DMS79 (cell line): ENCODE measurements at places on chromosomes 3 and 15.

- no peak for DNase-seq
Measured at GRCh38 chr3:80643421-80643820, 875.6 kb upstream of the ROBO1 start.

GRCh38 chr15:45395943-45396342, 17.6 kb upstream of the GATM start:
- DNase-seq = no peak

DNA sequence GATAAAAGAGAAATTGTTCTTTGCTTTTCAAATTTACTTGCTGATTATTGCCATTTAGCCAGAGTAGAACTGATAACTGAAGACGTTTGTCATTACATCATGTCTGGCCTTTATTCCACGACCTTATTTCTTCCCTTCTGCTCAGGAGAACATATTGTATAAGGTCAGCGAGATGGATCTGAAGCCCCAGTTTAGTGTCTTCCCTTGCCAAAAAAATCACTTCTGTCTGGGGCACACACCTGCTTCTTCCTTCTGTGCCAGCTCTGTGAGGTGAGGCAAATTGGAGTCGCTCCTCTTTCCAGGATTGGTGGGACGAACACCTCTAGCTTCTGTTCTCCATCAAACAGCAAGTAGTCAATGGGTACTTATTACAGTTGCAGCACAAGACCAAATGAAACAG, 250.3 kb upstream of the CRBN start:
- no peak for DNase-seq

- no peak for DNase-seq
Measured at GRCh38 chr3:130558366-130558765, 41.4 kb downstream of the COL6A6 start.

DNA sequence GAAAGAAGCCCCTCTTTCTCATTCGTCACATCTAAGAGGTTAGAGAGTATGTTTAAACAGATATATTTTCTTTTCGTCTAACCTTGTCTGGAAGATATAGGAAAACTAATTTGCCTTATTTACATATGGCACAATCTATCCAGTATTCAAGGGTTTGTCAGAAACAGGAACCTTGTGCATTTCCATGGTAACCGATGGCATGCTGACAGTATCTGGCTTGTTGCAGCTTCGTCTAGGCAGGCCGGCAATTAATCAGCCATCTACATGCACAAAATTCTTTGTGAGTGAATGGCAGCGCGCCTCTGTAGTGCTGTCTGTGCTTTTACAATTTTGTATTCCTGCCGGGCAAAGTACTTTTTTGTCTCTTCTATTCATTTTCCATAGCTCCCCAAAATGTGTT, 294.0 kb upstream of the SOX2 start:
- DNase-seq = no peak

DNA sequence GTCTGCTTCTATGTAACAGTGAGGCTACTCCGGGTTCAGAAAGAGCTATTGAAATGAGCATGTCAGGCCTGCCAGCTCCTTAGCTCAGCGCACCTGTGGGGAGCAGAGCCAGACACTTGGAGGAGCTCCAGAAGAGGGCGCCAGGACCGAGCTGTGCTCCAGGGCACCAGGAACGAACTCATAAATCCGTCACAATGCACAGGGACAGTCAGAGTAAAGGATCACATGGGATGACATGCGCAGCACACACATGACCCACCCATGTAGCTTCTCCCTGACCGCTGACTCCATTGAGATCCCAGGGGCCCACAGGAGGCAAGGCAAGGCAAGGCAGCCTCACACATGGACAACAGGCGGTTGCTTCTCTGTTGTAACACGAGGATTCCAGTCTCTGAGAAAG, 26.0 kb upstream of the GNB5 start:
- DNase-seq = no peak

GRCh38 chr3:42961633-42962032, 17.5 kb upstream of the GASK1A start:
- DNase-seq = peak; percentile 3

DNA sequence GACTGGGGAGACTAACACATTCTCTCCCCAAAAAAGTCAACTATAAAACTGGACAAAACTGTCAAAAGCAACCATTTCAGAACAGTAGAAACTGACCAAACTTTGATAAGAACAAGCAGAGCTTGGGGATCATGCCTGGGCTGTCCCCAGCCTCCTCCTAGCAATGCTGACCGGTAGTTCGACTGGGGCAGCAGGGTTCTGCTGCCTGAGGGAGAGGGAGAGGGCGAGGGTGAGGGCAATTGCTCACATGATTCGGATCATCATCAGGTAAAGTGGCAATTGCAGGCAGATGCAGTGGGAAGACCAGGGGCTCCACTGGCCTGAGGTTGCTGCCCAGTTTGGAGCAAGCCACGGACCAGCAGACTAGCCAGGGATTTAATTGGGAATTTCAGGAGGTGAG, 88.6 kb downstream of the OSBPL10 start:
- DNase-seq = no peak

GRCh38 chr3:60277361-60277800, 973.9 kb downstream of the FHIT start:
- DNase-seq = no peak

DNA sequence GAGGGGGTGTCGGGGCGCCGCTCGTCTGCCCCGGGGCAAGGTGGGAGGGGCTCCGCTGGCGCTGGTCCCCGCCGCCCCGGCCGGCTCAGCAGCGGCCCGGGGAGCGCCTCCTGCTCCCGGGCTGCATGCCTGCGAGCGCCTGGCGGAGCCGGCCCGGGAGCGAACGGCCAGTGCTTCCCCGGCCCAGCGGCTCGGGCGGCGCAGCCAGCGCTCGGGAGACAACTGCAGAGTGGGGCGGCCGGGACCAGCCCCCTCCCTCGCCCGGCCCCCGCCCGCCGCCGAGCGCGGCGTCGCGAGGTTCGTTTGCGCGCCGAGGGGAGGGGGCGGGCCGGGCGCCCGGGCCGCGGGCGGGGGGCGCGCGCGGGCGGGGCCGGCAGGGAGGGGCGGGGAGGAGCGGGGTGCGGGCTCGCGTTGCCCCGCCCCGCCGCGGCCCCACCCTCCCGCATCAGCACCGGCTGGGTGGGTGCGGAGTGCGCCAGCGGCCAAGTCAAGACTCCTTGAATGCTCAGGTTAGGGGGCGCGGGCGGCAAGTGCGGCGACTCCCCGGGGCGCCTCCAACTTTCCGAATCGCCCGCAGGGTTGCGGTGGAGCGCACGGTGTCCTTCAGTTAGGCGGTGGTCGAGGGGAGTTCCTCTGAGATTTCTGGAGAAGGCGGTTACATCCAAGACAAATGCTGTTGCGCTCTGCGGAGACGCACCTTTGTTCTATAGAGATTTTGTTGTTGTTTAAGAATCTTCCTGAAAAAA, at the start of gene RGMA:
Gene RGMA (minus strand): TSS at position 231 of the 746 bp plus-strand sequence. CDS start 279 bp downstream, outside the sequence.
- no peak for DNase-seq

GRCh38 chr3:113275929-113276750, 64.8 kb downstream of the BOC start:
- DNase-seq = peak; percentile 68

DNA sequence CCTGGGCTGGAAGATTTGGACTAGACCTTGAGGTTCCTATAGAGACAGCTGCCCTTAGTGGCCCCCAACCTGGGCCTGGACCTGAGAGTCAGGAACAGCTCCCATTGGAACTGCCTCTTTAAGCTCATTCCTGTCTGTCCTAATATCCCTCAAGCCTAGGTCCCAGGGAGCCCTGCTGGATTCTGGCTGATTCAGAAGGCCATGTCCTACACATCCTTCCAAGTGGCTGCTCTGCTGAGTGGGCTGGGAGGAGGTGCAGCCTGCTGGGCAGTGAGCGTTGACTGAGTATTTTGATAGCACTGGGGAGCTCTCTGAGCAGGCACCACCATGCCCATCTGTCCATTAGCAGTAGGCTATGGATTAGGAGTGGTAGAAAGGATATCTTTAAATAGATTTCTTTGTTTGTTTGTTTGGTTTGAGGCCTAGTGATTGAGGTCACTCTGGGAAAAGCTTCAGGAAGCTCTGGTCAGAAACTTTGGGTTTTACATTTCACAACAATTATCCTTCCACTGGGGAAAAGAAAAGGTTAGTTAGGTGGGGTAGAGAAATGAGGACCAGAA, 54.6 kb upstream of the ATOSA start:
- no peak for DNase-seq

DNA sequence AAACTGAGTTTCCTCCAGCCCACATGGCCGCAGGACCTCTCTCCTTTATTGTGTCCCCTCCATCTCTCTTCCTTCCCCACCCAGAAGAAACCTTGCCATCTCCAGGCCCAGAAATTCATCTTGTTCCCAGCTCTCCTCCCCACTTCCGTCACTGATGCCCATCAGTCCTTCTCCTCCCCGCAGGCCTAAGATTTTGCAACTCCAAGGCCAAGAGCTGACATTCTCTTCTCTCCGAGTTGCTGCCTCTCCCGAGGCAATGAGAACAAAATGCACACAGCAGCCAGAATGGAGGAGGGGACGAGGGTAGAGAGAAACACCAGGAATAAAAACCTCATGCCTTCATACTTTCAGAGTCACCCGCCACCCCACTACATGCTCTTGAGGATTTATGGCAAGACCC, 526.5 kb upstream of the PROK2 start:
- DNase-seq = no peak

- DNase-seq = no peak
Measured at GRCh38 chr3:183497313-183497712, 58.2 kb downstream of the KLHL6 start.

DNA sequence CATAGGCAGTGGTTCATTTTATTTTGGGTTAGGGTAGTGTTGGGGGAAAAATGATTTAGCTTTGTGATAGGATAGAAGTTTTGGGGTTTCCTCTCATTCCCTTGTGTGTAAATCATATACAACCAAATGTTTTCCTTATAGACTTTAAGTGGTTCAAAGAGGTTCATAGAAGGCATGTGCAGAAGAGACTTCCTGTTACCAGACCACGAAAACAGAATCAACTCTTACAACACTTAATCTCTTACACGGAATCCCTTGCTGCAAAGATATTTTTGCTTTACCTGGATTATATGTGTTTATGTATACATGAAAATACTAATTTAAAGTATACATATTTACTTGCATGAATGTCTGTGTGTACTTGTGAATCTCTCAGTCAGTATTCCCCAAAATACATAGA, 2.9 kb downstream of the TMOD2 start:
- no peak for DNase-seq

GRCh38 chr3:53161820-53162671, 1.0 kb downstream of the PRKCD start:
- DNase-seq = peak; percentile 3

GRCh38 chr15:72155003-72155621, 36.9 kb downstream of the SENP8 start:
- peak; percentile 75 for DNase-seq

GRCh38 chr3:150408221-150409124, at the start of gene TSC22D2:
TSC22D2 (plus strand) TSS chr3:150408298; CDS start chr3:150409351, 1,053 bp downstream.
- peak; percentile 67 for DNase-seq

DNA sequence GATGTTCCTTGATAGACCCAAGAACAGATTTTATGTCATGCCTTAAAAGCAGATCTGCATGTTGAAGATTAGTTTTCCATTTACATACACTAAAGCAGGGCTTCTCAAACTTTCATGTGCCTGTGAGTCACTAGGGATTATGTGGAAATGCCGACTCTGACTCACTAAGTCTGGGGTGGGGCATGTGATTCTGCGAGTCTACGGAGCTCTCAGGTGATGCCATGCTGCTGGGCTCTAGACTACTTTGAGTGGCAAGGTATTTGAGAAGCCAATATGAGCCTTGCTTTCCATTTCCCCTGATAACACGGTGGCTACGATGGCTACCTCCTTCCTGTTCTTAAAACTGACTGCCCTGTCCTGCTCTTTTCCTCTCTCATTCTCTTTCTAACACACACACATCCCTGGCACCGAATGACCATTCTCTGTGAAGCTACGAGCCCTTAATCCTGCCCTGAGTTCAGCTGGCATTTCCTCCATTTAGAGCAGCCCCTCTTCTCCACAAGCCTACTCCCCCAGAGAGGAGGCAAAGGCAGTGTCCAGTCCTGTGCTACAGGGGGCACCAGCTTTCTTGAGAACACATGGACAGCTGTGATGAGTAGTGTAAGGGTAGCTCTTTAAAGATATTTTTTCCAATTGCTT, 39.7 kb upstream of the PYGO1 start:
- DNase-seq = no peak

DNA sequence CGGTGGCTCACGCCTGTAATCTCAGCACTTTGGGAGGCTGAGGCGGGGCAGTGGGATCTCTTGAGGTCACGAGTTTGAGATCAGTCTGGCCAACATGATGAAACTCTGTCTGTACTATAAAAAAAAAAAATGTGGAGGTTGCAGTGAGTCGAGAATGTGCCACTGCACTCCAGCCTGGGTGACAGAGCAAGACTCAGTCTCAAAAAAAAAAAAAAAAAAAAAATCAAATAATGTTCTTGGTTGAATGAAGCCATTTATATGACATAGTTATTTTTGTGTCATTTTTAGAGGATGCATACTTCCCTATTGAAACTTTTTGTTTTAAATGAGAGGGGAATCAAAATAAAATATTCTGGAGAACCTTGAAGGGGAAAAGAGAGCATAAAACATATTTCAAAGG, 3.1 kb downstream of the HMCES start:
- DNase-seq = no peak

GRCh38 chr3:39275052-39275451, 4.8 kb downstream of the CX3CR1 start:
- no peak for DNase-seq

DNA sequence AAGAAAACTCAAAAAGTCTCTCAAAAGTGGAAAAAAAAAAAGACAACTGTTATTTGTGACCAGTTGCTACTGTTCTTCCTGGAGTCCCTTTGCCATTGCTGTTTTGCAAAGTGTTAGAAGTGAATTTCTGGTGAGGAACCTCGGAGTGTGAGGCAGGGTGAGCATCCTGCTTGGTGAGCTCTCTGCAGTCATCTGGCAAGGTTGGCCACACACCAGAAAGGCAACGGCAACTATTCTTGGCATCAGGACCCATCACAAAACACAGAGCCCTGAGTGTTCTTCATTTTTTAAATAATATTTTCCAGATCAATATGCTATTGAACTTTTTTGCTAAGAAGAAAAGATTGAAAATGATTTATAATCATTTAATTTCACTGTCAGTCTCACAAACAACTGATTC, 60.7 kb downstream of the CGNL1 start:
- no peak for DNase-seq

DNA sequence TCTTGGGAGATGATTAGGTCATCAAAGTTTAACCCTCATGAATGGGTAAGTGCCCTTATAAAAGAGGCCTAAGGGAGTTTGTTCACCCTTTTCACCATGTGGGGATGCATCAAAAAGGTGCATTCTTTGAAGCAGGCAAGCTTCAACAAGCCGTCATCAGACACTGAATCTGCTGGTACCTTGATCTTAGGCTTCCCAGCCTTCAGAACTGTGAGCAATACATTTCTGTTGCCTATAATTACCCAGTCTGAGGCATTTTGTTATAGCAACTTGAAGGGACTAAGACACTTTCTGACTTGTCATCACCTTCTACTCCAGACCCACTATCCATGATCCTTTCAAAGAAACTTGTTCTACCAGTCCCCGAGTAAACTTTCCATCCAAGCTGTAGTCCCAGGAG, 44.6 kb upstream of the LRRC58 start:
- no peak for DNase-seq

- no peak for DNase-seq
Measured at GRCh38 chr15:57667171-57667849, 39.2 kb upstream of the POLR2M start.

- no peak for DNase-seq
Measured at GRCh38 chr3:145902166-145902565, 258.8 kb downstream of the PLOD2 start.
